ENCODE measurements at places on chromosomes 2 and 18. TPM values are rescaled to one million over a fixed set of nuclear protein-coding genes. Genes with fewer than 3 reads are reported as not detected.

DNA sequence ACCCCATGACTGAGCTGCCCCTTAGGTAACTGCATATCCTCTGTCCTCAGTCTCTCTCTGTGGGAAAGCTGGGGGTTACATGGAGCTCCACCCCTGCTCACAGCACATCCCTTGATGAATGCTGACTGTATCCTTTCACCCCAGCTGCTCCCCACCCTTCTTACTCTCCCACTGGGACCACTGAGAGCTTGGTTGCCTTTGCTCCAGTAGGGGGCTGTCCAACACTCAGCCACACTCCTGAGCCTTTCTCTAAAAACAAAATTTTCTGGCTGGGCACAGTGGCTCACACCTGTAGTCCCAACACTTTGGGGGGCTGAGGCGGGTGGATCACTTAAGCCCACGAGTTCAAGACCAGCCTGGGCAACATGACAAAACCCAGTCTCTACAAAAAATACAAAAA, 89.2 kb upstream of the MSH2 start:
- no peak for DNase-seq

- peak; percentile 37 for DNase-seq
Observed at GRCh38 chr18:77124452-77124922, 8.1 kb downstream of the MBP start.

Gene TCF23
- not detected for total RNA-seq

DNA sequence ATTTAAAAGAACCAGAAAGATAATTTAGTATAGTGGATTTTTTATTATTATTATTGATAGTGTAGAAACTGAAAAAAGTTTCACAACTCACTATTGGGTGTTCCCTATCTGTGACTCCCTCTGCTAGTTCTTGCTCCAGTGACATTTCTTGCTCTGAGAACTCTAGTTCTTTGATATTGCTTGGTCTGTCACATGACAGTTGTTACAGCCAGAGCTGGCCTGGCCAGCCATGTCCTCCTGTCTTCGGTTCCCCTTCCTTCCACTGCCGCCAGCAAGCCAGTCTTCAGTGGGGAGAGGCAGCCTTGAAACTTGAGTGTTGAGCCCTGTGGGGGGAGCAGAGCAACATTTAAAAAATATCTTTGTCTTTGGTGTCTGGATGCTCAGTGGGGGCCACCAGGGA, 7.6 kb upstream of the THOC1 start:
- no peak for DNase-seq

GRCh38 chr2:172294983-172295382, 132.4 kb upstream of the ITGA6 start:
- no peak for DNase-seq

DNA sequence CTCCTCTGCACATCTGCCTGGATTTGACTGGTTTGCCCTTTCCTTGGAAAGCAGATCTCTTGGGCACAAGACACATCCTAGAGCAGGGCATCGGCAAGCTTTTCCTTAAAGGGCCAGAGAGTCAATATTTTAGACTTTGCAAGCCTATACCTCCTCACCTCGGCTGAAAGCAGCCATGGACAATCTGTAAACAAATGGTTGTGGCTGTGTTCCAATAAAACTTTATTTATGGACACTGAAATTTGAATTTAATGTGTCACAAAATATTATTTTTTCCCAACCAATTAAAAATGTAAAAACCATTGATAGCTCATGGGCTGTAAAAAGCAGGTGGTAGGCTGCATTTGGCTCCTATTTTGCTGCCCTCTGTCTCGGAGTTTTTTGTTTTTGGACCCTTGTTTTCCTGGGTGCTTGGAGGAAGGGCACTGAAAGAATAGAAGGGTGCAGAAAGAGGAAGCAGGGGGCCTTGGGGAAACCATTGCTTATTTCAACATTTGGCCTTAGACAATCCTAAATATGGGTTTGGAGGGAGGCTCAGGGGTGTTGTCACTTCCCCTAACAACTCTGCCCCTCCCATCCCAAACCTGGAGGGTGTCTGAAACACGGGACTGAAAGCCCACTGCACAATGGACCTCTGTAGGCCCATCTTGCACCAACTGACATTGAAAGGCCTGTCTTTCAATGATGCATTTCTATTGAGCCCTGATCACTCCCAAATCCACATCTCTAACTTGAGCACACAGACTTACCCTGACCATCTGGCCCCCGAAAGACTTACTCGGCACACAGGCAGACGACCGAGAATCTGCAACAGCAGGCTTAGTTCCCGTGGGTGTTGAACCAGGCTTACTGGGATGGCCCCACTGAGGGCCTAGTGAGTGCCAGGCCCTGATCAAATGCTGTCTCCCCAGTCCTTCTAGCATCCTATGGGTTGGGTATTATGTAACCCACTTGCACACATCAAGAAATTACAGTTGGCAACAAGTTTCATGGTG, 7.1 kb upstream of the ZFP36L2 start:
- no peak for DNase-seq
